ENCODE measurements at places on chromosomes 2 and 18.

GRCh38 chr2:35803126-35803525 is 552.5 kb upstream of the CRIM1 start:
- DNase-seq: no peak

DNA sequence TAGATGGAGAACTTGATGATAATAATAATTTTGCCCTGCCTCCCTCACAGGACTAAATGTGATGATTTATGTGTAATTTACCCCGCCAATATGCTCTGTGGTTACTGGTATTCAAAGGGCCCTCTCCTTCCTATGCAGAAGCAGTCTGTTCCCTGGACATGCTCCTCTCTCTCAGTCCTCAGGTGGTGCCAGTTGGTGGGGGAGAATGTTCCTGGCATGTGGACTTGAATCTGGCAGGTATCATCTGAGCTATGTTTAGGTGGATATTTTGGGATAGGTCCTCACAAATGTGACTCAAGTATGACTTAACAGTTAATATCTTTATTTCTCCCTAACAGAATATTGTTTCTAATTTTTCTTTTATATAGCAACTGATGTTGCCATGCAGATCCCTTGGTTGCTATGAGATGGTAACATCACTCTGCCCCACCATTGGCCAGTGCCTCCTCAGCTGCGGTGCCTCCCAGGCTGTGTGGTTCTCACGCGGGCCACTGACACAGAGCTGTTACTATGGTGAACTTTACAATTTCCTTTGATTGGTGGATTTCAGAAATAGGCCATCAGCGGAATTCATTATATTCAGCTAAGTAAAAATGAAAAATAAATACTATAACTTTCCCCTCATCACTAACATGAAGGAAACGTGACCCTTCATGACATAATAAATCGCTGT is 106.7 kb upstream of the PELI1 start:
- no peak for DNase-seq

DNA sequence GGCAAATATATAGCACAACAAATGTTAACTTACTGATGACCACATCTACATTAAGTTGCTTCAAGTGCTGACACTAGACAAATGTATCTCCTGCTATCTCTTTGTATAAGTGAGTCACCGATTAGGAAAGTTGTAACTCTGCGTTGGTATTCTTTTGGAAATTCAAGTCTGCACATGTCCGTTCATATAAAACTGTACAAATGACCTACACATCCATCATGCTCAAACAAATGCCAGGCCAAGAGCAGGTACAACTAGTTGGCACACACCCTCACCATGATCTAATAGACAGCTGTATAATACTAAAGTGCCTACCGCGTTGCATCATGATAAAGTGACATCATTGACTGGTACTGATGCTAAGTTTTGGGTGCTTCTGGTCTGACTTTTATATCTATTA is 141.1 kb downstream of the RBMS1 start:
- DNase-seq: no peak

DNA sequence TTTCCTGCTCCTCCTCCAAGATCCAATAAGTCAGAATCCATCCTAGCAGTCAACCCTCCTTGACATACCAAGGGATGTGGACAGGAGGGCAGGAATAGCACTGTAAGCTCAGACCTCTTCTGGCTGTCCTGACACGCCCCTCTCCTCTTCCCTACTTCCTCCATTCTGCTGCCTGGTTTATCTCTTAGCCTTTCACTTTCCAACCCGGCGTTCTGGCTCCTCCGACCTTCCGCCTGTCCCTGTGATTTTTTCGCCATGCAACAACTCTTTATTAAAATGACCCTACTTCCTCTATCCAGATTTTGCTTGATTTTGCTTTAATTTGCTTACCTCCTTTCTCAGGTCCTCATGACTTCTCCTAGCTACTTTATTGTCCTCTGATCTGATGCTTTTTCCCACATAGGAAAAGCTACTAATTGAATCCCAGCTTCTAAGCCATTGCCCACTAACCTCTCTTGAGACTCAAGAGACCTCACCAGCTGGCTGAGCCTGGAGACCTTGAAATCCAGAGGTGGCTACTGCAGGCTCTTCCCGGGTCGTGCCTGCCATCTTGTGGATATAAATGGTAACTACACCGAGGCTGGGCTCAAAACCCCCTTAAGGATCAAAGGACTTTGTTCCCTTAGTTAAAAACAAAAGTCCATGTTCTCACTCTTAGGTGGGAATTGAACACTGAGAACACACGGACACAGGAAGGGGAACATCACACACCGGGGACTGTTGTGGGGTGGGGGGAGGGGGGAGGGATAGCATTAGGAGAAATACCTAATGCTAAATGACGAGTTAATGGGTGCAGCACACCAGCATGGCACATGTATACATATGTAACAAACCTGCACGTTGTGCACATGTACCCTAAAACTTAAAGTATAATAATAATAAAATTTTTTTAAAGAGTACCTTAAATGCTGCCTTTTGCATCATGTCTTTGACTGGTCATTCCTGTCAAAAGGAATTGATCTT is 139.4 kb downstream of the AKAIN1 start:
- peak; percentile 60 for DNase-seq

DNA sequence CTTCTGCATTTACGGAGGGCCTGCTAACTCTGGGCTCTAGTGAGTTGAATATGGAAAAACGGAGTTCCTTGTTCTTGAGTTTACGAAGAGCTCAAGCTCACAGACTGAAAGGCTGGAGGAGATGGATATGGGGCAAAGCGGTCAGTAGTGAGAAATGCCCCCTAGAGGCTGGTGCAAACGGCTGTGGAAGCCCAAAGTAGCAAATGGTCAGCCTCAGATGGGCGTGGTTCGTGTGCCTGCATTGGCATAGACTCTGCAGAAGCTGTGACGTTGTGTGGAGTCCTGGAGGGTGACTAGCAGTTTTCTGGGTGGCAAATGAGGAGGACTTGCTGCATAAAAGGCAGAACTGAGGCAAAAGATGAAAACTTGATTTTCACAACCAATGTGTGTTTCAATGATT is 93.6 kb upstream of the TWIST2 start:
- no peak for DNase-seq

GRCh38 chr18:8571399-8571798 is 37.8 kb upstream of the RAB12 start:
- no peak for DNase-seq

DNA sequence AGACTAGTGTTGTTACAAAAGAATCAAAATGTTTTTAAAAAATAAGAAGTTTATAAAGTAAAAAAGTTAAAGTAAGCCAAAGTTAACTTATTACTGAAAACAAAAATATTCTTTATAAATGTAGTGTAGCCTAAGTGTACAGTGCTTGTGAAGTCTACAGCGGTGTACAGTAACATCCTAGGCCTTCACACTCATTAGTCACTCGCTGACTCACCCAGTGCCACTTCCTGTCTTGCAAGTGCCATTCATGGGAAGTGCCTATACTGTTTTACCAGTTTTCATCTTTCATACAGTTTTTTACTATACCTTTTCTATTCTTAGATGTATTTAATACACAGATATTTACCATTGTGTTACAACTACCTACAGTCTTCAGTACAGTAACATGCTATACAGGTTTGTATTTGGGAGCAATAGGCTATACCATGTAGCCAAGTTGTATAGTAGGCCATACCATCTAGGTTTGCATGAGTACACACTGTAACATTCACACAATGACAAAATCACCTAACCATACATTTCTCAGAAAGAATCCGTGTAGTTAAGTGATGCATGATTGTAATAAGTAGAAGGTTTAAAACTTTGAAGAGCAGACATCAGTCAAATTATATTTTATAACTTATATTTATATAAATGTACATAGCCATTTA is 13.4 kb downstream of the SERPINB7 start:
- peak; percentile 75 for DNase-seq

DNA sequence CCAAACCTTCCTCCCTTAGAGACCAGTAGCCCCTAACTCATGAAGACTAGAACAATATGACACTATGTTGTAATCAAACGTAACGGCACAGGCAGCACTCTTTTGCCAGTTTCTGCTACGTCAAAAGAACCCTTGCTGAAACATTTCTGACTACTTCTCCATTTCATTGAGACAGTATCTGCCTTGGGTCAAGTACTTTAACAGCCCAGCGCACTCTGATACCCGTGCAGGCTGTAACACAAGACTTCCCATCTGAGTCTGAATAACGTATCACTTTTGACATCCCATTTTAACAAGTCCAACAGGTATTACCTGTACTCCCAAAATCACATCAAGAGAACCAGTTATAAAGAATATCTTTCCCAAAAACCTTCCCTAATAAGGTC is 38.4 kb downstream of the TBC1D8 start:
- DNase-seq: no peak

DNA sequence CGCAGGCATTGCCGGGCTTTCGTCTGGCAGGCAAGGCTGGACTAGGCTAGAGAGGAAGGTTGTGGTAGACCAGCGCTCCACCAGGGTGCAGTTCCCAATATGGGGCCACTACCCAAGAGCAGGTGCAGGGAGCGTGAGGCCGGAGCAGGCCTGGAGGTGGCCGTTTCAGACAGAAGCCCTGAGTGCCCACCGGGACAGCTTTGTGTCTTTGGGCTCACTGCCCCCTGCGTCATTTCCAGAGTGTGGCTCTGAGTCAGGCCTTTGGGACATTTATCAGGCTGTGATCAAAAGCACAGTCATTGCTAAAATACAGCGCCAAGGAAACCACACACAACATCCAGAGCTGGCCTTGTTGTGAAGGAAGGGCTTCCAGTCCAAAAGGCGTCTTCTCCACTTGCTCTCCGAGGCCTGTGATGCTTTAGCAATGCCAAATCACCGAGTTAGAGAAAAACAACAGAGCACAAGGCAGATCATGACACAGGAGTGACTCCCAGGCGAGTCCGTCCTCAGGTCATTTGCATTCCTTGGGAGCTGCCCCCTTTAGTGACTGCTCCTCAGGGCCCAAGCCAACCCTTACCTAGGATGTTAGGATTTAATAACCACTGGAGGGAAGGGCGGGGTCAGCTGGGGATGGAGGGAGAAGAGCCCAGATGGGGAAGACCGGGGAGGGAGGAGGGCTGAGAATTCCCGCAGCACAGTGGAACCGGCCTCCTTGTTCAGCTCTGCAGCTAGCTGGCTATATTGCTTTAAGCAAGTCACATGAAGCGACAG is 42.3 kb downstream of the RFX8 start:
- DNase-seq: peak; percentile 17

DNA sequence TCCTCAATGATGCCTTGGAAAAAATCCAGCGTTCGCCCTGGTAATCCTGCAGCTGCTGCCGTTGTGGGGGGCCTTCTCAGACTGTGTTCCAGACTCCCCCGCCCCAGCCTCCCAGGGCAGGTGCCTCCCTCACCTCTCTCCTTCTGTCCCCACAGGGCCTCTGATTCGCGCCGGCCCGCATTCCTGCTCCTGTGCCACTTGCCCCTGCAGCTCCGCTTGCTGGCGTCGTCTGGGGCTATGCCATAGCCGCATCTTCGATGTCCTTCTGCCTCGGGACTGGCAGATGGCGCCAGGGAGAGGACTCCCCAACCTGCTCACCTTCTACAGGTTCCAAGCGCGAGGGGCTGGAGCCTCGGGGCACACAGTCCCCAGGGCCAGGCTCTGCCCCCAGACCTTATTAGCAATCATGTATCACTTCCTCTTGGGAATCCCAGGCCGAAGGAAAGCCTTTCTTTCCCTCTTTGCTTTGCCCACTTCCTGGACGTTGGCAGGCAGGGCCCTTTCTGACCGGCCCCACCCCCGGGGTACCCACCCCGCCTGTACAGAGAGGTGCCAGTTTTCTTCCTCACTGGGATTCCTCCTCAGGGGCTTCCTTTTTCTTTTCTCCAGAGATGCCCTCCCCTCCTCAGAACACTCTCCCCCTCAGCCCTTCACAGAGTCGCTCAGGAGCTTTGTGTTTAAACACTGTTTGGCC is 4.4 kb downstream of the SPATA3 start:
- no peak for DNase-seq

DNA sequence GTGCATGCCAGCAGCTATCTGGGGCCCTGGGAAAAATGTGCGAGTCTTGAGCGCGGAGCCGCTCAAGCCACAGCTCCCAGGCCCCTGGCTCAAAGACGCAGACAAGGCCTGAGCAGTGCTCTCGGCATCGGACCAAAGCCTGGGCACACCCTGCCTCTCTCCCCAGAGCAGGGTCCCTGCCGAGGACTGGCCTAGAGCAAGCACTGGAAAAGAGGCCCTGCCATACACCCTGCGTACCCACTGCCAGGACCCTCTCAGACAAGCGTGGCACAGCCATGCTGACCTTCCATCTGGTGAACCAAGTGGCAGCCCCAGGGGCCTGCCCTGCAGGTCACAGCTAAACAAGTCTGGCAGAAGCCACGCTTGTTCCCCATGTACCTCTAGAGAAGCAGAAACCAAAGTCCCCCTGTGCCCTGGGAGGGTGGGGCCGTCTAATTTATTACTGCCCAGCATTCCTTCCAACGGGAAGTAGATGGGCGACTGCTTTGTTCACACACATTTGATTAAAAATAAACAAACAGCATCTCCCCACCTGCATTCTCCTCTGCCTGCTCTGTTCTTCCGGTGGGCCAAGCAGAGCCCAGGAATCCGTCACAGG is 14.0 kb downstream of the STK25 start:
- no peak for DNase-seq

DNA sequence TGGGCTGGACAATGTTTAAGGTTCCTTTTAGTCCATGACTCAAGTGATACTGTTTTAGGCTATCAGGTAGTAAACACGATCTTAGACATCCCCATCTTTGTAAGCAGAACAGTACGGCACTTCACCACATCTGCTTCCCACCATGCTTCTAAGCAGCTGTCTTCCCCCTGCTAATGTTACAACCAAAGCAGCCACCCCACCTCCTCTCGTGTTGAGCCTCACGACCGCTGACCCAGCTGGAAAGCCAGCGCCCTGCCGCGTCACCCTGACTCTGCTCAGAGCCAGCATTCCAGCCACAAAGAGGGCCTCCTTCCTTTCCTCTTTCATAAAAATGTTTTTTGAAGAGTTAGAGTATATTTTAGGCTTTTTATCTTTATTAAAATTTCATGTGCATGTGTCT is 9.4 kb downstream of the MTERF4 start:
- peak; percentile 3 for DNase-seq

Measured in activated CD4-positive, alpha-beta memory T cell treated with anti-CD3 and anti-CD28 coated beads for 36 hours (primary cell).